ENCODE measurements at places on chromosomes 3 and 15.
A peak's percentile ranks its signal among the peaks of the same experiment; 100 is the strongest.

GRCh38 chr15:90414408-90415028 is 26.5 kb downstream of the IQGAP1 start:
- DNase-seq: no peak

DNA sequence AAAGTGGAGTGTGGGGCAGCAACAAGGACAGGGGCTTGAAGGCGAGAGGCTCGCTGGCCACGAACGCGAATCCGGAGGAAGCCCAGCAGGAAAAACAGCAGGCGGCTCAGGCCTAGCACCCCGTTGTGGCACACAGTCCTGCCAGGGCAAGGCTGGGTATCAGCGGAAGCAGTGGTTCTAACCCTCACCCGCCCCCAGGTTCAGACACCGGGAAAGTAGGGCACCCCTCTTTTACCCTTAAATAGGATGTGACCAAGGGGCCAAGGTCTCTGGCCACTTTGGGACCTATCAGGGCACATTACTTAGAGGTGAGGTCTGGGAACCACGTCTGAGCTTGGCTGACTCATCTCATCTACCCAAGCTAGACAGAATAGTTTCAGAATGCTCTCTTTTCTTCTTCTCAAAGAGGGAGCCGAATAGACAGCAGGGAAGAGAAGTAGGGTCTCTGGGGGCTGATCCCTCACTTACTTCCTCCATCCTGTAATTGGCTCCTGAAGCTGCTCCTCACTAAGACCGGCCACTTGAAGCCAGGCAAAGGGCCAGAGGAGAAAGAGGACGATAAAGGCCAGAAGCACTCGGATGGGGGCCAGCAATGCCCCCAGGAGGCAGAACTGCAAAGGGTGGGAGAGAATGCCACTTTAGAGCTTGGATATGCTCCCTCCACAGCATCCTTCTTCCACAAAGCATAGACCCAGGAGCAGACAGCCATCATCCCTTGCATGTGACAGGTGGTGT is 1.7 kb downstream of the LPCAT4 start:
- no peak for DNase-seq

- DNase-seq: peak; percentile 89
Measured at GRCh38 chr3:29280404-29281093, at the start of gene RBMS3. Gene RBMS3 (plus strand): TSS chr3:29281071.

GRCh38 chr3:104635872-104636580 is 730.7 kb upstream of the ALCAM start:
- DNase-seq: no peak

GRCh38 chr3:116188231-116188785 is 257.0 kb downstream of the LSAMP start:
- peak; percentile 6 for DNase-seq

DNA sequence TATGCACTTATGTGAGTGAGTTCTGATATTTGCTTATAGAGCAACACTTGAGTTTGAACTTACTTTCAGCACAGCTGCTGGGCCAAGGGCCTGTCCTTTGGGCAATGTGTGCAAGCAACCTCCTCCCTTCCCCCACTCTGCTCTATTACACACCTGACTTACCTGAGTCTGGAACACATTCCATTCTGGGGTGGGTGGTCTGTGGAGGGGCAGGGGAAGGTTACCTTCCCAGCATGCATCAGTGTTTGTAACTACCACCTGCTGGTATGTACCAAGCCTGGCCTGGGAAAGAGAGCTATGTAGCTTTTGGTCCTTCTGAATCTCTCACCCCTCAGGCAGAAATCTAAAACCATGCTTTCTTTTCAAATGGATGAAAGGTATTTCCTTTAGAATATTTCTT is 103.0 kb downstream of the ISL2 start:
- DNase-seq: no peak

- peak; percentile 72 for DNase-seq
Measured at GRCh38 chr3:33704891-33705290, 13.2 kb downstream of the CLASP2 start.

DNA sequence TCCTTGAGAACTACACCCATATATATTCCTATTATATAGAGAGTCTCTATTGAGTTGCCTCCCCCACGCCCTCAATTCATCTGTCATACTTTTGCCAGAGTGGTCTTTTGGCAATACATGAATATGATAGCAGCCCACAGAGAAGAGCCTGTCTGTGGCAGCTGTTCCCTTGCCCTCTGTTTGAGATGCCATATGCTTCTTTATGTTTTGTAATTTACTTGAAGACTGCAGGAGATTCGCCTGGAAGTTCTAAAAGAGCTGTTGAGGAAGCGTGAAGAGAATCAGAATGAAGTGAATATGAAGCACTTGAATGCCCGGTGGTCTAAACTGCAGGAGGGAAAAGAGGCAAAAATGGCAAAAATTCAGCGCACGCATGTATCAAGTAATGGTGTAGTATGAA is 27.2 kb downstream of the CFAP91 start:
- DNase-seq: no peak

- no peak for DNase-seq
Measured at GRCh38 chr3:8845641-8846040, 76.2 kb upstream of the OXTR start.

DNA sequence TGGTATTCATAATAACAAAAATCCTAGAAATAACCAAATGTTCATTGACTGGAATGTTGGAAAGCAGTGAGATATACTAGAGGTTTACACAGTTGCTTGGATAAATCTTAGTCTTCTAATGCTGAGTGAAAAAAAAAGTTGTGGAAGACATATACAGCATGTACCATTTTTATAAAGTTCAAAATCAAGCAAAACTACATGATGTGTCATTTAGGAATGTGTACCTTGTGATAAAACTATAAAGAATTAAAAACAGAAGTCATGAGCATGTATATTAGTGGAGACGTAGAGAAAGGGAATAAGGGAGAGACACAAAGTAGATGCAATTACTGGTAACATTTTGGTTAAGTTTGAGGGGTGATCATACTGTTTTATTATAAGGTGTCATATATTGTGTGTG is 45.2 kb downstream of the FBXL2 start:
- no peak for DNase-seq

GRCh38 chr3:54494209-54494608 is 371.9 kb downstream of the CACNA2D3 start:
- no peak for DNase-seq

GRCh38 chr3:178538056-178538455 is 1.8 kb downstream of the KCNMB2 start:
- DNase-seq: no peak

DNA sequence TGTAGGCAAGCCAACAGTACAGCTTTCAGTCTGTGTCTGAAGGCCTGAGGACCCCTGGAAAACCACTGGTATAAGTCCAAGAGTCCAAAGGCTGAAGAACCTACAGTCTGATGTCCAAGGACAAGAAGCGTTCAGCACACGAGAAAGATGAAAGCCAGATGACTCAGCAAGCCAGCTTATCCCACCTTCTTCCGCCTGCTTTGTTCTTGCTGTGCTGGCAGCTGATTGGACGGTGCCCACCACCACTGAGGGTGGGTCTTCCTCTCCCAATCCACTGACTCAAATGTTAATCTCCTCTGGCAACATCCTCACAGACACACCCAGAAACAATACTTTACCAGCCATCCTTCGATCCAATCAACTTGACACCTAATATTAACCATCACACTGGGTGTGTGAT is 59.0 kb upstream of the PDZRN3 start:
- no peak for DNase-seq

DNA sequence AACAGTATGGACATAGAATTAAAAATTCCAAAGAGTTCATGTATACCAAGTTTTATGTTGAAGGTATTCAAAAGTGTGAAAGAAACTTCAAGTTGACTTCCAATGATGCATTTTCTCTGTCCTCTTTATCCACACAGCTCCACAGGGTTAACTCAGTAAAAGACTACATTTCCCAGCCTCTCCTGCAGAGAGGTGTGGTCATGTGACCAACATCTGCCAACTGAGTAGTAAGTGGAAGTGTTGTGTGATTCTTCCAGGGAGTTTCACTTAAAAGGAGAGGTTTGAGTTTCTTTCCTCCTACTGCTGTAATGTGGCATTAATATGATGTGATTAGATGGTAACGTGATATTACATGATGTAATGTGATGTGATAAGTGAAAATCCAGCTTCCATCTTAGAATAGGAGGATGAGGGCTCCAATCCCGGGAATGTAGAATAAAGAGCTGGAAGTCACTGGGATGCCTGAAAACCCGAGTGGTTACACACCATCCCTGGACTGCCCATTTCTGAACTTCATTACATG is 280.6 kb downstream of the ARRDC4 start:
- no peak for DNase-seq

GRCh38 chr15:94375997-94376396 is 144.6 kb downstream of the MCTP2 start:
- DNase-seq: no peak

DNA sequence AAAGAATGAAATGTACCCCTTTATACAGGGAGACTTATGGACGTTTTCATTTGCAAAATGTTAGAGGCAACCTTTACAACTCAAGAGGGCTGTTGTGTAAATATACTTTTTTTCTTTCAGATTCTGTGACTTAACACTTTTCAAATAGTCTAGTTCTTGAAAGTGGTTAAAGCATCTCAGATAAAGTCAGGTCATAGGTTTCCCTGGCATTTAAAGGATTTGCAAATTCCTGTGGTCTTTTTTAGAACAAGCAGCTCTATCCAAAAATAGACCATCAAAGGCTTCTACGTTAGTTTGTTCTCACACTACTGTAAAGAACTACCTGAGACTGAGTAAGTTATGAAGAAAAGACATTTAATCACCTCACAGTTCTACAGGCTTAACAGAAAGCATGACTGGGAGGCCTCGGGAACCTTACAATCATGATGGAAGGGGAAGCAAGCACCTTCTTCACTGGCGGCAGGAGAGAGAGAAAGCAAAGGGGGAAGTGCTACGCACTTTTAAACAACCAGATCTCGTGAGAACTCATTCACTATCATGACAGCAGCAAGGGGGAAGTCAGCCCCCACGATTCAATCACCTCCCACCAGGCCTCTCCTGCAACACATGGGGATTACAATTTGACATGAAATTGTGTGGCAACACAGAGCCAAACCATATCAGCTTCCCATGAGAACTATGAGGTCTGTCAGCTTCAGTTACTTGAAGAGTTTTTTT is 23.3 kb upstream of the GABRR3 start:
- DNase-seq: no peak

DNA sequence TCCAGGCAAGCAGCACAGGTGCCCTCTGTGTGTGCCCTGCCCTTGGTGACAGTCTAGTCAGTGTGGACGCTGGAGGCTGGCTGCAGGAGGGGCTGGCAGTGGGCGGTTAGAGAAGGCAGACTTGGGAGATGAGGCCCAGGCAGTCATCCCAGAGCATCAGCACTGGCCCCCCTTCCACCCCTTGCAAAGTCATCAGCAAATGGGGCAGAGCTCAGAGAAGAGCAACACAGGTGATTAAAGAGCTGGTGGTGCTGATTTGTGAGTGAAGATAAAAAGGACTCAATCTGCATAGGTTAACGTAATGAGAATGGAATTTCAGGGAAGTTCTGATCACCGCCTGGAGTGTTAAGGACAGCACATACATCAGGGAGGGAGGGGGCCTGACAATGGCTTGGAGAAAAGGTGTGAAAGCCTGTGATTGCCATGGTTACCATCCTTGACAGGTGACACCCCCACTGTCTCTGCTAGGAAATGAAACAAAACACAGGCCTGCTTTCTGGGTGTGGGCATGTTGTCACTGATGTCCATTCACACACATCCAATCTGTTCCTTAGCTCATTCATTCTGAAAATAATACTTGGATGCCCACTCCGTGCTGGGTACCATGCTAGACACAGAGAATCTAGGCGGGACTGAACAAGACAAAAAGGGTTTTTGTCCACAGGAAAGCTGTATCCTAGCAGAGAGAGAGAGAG is 269.6 kb upstream of the ST8SIA2 start:
- no peak for DNase-seq

GRCh38 chr3:149596134-149596770 is 61.6 kb downstream of the WWTR1 start:
- DNase-seq: peak; percentile 30

- peak; percentile 66 for DNase-seq
Measured at GRCh38 chr3:45665101-45665572, 24.1 kb upstream of the SACM1L start.

DNA sequence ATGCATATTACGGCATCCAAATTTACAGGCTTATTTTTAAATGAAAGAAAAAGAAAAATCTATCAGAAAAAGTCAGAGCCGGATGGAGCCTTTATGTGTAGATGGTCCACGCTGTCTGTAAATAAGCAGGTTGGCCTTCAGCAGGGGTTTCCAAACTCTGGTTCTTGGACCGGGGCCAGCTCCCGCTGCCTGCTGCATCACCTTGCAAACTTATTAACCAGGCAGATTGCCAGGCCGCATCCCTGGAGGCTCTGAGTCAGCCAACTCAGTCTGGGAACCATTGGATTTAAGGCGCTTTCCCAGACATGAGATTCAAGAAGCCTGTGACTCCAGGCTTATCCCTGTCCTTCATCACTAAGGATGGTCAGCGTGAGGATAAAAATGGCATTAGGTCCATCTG is 212.4 kb downstream of the OPA1 start:
- DNase-seq: peak; percentile 88

- DNase-seq: no peak
Measured at GRCh38 chr3:147890114-147890513, 480.9 kb downstream of the ZIC1 start.

- DNase-seq: no peak
Measured at GRCh38 chr3:62110443-62111225, 262.7 kb downstream of the FEZF2 start.

GRCh38 chr3:111989061-111989678 is 9.6 kb upstream of the TAGLN3 start:
- DNase-seq: peak; percentile 58

DNA sequence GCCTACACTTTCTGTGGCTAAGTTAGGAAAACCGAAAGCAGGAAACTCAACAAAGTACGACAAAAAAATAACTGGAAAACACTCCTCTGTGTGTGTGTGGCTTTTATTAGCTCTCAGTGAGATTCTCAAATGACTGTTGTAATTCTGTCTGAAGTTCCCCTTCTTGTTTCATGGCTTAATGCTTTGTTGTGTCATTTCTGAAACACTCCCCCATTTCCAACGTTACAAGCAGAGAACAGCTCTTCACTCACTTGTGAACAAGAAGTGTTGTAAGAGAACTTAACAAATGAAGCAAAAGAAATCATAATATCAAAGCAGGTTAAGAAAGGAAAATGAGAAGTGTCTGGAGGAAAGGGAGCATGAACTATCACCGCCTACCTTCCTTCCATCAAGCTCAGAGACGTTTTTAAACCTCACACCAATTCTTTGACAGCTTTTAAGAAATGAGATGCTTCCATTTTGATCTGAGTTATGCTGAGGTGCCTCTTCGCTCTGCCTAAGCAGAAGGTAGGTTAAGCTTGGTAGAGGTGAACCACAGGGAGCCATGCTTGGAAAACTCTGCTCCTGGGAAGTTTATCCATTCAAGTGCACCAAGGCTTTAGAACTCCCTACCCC is 12.4 kb upstream of the SEC62 start:
- no peak for DNase-seq

- DNase-seq: no peak
Measured at GRCh38 chr15:91068966-91069365, 31.1 kb upstream of the SV2B start.

DNA sequence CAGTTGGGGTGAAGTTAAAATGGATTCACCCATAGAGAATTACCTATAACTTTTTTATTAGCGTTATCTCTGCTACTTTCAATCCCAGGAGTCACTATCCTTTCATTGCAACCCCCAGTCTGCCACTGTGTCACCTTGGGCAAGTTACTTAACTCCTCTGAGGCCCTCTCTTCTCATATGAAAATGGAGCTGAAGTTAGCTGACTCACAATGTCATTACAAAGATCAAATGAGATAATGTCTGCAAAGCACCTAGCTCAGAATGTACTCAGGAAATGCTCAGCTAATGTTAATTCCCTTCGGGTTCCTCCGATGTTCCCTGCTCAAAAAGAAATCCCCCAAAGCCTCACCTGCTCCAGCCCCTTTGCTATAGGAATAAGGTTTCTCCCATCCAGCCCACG is 50.0 kb downstream of the TRIM42 start:
- no peak for DNase-seq

All from foreskin keratinocyte (primary cell).